ENCODE measurements at places on chromosomes 11 and 22.

- DNase-seq: no peak
Observed at GRCh38 chr11:10328314-10329098, 23.6 kb downstream of the ADM start.

- DNase-seq: no peak
Observed at GRCh38 chr22:42792453-42792908, 64.6 kb downstream of the ARFGAP3 start.

GRCh38 chr11:132064987-132065620 is 694.7 kb downstream of the NTM start:
- no peak for DNase-seq

DNA sequence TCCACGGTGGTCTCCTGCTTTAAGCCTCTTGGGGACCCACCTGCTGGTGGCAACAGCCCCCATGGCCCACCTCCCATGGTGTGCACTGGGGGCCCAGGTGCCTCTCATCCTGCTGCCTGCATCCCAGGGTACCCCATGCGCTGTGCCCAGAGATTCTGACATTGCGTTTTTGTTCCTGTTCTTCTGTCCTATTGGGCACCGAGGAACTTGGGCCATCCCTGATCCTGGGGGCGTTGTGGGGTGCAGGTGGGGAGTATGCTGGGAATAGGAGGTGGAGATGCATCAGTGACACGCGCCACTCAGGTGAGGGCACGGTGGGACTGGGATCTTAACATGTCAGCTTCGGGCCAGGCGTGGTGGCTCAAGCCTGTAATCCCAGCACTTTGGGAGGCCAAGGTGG is 12.4 kb upstream of the NAP1L4 start:
- DNase-seq: no peak

- no peak for DNase-seq
Observed at GRCh38 chr22:44271732-44272400, 40.9 kb downstream of the SHISAL1 start.

- no peak for DNase-seq
Observed at GRCh38 chr11:69512136-69512535, 30.7 kb downstream of the LINC01488 start.

DNA sequence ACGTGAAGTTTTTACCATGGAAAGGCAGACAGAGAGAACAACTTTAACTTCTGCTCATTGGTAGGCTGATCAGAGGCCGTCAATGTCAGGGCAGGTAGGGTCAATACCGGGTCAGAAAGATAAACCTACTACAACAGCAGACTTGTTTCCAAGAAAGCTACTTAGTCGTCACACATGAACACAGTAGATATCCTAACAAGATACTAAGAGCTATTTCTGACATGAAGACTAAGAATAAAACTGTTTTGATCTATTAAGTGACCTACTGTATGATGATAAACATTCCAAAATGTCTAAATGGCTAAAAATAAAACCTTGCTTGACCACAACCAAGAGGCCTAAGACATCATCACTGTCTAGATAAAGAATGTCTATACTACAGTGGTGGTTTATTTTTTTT is 231.3 kb downstream of the CADM1 start:
- no peak for DNase-seq

GRCh38 chr22:29855611-29856181 is 17.6 kb upstream of the ASCC2 start:
- DNase-seq: peak; percentile 47

DNA sequence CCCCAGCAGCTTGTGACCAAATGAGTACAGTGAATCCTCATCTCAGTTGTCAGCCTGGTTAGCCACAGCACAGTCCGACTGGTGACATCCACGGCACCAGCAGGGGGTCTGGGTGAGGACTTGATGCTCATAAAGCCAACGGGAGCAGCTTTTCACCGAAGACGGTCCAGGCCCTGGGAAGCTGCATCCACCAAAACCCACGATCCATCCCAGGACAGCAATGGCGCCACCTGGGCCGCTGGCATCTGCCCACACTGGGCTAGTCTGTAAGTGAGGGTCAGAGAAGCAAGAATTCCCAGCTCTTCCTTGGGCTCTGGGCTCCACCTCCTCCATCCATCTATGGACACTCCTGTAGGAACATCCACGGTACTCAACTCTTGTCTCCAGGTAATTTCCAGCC is 25.1 kb upstream of the FXYD6 start:
- no peak for DNase-seq

- DNase-seq: no peak
Observed at GRCh38 chr22:44444341-44445306, 53.4 kb downstream of the RTL6 start.

DNA sequence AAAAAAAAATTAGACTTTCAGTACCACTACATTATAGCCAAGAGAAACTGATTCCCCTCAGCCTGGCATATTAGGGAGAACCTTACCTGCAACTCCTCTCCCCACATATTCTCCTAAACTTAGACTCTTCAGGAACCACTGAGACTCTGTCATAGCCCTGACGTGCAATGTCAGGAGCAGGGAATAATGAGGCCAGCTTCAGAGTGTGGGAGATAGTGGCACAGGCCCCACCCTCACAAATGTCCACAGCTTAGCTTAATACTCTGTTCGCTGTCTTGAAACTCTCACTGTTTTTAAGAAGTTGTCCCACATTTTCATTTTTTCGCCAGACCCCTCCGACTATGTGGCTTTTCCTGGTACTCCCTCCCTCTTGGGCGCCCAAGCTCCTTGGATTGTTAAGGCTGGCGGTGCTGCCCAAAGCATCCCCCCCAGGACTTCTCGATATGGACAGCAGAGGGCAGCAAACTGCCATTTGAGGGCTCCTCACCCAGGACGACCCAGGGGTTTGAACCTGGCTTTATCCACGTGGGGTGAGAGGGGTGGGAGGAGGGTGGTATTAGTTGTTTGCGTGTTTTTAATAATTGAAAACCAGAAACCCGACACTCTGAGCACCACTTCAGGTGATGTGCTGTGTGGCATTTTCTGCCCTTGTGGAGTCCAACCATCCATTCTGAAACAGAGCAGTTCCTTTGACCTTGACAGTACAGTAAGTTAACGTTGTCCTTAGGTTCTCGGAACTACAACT is 45.2 kb upstream of the RASSF10 start:
- peak; percentile 64 for DNase-seq

GRCh38 chr22:29892315-29893156 is 9.6 kb downstream of the MTMR3 start:
- DNase-seq: no peak

DNA sequence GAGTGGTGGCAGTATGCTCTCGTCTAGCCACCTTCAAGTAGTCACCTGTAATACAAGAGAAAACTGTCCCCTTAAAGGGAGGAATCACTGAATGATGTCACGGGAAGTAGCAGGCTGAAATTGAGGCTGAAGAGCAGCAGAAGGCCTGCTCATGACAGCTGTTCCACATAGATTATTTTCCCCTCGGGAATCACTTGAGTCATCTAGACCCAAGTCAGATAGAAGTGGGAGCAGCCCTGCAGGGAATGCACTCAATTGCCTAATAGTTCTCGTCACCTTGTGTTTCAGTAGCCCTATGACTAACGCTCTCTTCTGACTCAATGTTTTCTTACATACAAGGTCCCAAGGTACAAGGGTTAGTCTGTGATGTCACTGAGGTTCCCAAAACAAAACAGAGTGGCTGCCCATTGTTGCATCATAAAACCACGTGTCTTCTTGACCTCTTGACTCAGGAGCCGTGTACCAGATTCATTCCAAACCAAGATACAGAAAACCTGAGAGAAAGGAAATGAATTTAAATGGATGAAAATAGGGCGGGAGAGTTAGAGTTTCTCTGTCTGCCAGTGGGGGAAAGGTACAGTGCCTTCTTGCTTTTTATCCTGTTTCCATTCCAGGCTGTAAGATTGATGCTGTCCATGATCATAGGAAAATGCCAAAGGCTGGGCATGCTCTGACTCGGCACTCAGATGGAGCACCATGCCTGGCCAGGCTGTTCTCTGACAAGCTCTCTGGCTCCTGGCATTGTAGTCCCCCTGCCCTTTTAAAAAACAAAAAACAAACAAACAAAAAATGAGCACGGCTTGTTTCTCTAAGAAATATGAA is 21.6 kb upstream of the C11orf96 start:
- no peak for DNase-seq

GRCh38 chr11:63165706-63166310 is 21.8 kb upstream of the SLC22A24 start:
- DNase-seq: no peak

- DNase-seq: no peak
Observed at GRCh38 chr11:131288521-131289091, 81.8 kb upstream of the NTM start.

- DNase-seq: no peak
Observed at GRCh38 chr11:5923794-5924193, 18.3 kb upstream of the OR56A3 start.

DNA sequence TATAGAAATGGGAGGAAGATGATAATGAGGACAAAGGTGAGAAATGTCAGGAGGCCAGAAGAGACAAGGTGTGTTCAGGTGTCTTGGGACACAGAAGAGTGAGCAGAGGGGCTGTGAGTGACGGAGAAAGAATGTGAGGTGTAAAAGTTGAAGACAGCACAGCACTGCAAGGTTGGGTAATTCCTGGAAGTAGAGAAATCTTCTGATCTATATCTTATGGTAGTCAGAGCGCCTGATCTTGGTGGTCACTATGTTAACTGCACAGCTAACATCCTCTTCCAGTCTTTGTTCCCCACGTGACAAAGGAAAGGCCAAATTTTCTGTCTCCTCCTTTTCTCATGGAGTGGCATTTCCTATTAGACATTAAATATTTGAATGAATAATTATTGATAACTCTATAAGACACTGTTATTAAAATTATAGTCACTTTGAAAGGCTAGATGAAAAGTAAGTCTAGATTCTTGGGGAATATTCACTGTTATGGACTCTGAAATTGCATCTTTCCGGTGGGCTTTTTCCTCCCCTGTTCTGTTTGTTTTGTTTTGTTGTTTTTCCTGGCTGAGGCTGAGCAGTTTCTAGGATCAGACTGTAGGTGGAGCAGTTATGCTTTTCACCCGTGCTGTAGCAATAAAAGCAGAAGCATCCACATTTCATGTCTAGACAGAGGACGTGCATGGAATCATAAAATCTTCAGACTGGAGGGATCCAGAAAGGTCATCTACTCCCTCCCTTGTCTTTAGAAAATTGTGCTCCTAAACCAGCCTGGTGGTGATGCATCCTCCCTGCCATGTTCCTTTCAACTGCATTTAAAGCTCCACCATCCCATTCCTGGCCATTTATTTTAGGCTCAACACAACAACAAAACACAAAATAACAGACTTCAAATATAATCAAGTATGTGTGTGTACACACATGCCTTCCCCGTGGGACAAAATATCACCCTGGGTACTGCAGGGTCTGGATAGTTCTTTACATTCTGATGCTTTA is 26.6 kb downstream of the SC5D start:
- DNase-seq: peak; percentile 55

GRCh38 chr11:120536091-120536796 is 24.7 kb downstream of the GRIK4 start:
- no peak for DNase-seq

GRCh38 chr11:64318766-64319761 is 1.1 kb downstream of the PRDX5 start:
- DNase-seq: no peak

GRCh38 chr11:75499423-75500190 is 26.1 kb downstream of the GDPD5 start:
- DNase-seq: peak; percentile 25

DNA sequence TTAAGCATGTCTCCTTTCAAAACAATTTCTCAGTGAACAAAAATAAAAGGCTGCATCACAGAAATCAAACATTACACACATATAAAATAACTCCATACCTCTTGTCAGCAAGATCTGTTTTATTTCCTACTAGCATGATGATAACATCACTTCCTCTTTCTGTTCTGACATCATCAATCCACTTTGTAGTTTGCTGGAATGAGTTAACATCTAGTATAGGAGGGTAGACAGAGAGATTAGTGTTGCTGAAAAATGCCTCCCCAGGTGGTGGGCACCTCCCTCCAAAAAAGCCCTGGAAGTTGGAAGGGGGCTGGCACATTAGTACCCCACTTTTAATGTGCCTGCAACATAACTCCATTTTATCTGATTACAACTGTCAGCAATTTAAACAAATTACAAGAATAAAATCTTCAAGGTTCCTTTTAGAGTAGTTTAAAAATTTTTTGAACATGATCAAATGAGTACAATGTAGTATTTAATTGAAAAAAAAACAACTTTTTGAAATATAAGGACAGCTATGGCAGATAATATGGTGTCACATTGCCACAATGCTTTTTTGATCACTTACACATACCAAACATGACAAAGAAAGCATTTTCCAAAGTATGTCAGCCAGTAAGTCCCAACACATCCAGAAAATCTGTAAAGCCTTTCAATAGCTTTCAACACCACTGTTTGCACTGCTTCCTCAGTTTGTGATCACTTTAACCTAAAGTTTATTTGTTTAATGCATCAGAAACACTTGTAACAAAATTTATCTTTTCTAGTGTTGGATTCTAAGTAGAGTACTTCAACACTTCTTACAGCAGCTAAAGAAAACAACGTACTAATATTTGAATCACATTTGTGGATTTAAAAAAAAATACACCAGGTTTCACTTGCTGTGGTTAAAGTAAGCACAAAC is 44.5 kb downstream of the RAB6A start:
- DNase-seq: peak; percentile 17

- DNase-seq: no peak
Observed at GRCh38 chr22:35736166-35736565, 18.5 kb downstream of the APOL5 start.

DNA sequence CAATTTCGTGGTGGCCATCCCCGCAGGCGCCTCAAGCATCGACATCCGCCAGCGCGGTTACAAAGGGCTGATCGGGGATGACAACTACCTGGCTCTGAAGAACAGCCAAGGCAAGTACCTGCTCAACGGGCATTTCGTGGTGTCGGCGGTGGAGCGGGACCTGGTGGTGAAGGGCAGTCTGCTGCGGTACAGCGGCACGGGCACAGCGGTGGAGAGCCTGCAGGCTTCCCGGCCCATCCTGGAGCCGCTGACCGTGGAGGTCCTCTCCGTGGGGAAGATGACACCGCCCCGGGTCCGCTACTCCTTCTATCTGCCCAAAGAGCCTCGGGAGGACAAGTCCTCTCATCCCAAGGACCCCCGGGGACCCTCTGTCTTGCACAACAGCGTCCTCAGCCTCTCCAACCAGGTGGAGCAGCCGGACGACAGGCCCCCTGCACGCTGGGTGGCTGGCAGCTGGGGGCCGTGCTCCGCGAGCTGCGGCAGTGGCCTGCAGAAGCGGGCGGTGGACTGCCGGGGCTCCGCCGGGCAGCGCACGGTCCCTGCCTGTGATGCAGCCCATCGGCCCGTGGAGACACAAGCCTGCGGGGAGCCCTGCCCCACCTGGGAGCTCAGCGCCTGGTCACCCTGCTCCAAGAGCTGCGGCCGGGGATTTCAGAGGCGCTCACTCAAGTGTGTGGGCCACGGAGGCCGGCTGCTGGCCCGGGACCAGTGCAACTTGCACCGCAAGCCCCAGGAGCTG is 24.8 kb downstream of the ADAMTS15 start:
- no peak for DNase-seq

- DNase-seq: no peak
Observed at GRCh38 chr11:116111546-116111945, 607.3 kb upstream of the CADM1 start.

GRCh38 chr11:75394085-75394840 is 5.1 kb upstream of the RPS3 start:
- no peak for DNase-seq
